Kidney glomerular epithelial cell (primary cell): ENCODE measurements at places on chromosomes 11 and 22.

GRCh38 chr11:47620836-47621378 lies 21.5 kb downstream of the MTCH2 start:
- DNase-seq: no peak

DNA sequence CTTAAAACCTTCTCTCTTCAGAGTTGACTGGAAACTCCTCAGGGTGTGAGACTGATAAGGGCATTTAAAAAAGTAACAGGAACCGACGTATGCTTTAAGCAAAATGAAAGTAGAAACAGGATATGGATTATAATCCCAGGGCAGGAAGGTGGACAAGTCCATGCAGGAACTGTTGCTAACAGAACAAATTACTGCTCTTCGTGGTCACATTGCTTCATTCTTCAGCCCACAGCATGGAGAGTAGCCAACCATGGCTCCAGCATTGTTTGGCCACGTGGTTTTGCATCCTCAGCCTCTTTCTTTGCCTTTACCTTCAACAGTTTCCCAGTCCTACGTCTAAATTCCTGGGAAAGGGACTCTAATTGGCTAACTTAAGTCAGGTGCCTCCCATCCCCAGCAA lies 563.1 kb upstream of the ISX start:
- no peak for DNase-seq

DNA sequence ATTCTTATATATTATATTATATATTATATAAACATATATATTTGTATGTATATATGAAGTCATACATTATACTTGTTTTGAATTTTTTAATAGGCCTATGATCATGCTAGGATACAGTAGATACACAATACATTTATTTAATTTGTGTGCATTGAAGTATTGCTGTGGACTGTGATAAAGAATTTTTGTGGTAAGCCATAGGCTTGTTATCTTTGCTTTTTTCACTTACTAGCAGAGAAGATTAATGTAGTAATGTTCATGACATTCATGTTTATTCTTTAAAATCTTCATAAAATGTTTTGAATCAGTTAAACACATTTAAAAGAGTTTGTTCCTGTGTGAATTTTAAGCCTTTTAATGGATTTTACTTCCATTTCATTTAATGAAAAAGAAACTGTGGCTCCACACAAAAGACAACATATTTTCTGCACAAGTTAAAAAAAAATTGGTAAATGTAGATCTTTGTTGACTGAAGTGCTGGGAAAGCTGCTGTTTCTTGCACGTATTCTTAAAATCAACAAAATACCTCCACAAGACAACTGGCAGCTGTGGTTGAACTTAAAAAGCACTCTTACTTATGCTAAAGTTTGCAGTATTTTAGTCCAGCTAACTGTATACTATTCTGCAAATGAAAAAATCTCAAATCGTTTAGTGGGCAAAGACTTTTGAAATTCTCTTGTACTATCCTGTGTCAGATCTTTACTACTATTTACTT lies 156.2 kb downstream of the TMEM135 start:
- no peak for DNase-seq

- DNase-seq: no peak
These were observed 42.6 kb downstream of the SLN start for GRCh38 chr11:107669191-107669740.

DNA sequence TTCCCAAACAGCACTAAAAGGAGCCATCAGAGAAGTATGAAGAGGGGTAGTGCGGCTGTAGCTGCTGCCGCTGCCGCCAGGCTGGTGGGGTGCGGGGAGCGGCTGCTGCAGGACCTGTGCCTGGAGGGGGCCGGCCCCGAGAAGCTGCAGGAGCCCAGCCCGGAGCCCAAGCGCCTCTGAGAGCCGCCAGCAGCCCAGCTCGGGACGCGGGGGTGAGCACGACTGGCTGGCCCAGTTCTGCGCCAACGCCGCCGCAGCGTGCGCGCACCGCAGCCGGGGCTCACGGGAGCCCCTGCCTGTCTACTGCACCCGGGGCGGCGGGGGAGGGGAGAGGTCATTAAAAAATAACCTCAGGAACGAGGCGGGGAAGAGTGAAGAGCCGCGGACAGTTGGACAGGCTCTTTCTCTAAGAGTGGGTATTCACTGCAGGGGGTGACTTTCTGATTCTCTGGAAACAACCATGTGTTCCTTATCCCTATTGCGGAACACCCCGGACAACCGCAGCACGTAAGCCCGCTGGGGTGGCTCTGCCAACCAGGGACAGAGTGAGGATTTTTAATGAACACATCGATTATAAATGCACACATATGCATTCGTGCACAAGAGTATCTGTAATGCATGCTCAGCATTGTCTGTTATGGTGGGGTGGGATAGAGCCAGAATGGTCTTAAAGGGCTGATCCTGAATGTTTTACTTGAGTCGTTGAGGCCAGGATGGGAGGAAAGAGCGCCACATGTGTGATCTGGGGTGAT lies 453 bp downstream of the GAS2 start:
- DNase-seq: no peak

DNA sequence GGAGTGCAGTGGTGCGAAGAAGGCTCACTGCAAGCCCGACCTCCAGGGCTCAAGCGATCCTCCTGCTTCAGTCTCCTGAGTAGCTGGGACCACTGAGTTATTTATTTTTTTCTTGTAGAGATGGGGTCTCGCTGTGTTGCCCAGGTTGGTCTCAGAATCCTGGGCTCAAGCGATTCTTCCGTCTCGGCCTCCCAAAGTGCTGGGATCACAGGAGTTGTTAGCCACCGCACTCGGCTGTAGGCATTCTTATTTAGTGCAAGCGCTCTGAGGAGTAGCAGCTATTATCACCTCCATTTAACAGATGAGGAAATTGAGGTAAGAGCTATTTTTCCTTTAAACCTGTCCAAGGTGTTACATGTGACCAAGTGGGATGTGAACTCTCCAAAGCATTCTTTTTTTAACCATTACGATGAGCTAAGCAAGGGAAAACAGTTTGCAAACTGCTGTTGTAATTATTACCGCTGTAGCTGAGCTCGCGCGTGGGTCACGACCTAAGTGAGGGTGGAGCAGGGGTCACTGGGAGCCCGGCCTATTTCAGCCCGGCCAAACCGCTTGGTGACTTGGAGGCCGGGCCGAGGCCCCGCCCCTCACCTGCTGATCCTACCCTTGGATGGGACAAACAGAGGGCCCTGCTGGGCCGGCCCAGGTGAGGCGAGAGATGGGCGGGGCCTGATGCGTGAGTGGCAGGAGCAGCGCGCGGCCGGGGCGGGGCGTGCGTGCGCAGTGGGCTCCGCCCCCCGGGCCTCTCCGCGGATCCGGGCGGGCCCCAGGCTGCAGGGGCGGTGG lies 449 bp upstream of the KREMEN1 start:
- DNase-seq: peak; percentile 44

- no peak for DNase-seq
These were observed 33.4 kb downstream of the CD82 start for GRCh38 chr11:44598831-44599230.

GRCh38 chr11:16982256-16982671 lies 31.9 kb downstream of the PLEKHA7 start:
- no peak for DNase-seq

- no peak for DNase-seq
These were observed 13.7 kb downstream of the POU2AF3 start for GRCh38 chr11:111312076-111312475.

- no peak for DNase-seq
These were observed 29.9 kb downstream of the LRFN4 start for GRCh38 chr11:66886671-66887221.

DNA sequence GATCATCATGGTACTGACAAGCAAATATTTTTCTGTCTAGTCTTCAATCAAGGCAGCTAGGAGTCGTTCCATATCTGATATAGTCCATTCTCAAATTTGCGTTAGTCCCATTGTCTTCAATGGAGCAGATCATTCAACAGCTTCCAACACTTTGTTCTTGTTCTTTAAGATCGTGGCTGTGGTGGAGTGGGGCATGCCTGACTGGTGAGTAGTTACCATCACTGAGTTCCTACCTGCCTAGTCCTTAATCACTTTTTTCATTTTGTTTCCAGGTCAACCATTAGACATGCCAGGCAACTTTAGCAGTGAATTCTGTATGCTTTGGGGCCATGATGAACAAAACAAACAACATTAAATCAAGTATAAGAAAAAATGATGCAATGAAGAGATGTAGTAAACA lies 693.1 kb upstream of the KIRREL3 start:
- DNase-seq: no peak

DNA sequence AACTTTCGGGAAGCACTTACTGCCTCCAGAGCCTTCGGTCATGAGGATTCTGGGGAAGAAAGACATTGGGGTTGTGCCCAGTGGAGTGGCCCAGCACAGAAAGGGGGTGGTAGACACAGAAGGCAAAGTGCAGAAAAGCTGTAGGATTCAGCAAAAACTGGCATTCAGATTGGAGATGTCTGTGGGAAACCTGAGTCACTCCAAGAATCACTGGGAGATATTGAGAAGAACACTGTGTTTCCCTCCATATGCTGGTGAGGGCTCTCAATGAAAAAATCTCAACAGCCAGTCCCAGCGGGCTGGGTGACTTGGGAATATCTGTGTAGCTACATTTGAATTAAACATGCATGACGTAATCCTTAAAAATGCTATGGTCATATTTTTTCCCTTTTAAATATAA lies 61.2 kb upstream of the RCN1 start:
- DNase-seq: no peak

DNA sequence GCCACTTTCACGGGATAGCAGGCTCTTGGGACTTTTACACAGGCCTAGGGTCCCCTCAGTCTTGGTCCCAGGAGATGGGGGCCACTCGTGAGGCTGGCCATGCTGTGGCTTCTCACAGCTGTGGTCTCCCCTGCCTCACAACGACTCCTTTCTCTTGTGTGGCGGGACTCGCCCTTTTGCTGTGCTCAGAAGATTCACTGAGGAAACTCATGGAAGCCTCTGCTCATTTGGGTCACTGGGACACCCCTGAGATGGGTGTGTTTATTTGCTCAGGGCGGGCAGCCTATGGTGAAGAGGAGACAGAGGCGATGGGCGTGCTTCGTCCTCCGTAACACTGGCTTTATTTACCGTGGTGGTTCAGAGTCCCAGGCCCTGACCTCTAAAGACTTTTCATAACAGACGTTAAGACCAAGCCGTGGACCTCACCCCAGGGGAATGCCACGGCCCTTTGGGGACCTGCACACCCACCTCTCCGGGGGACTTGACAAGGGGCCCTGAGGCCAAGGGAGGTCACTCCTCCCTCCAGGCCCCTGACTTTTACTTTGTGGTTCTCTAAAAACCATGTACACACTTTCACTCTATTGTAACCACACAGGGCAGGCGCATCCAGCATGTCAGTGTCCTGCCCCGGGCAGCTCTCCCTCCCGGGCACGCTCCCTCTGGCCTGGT lies 15.5 kb downstream of the TEF start:
- DNase-seq: no peak

GRCh38 chr11:20043992-20044391 lies 116.3 kb downstream of the DBX1 start:
- DNase-seq: no peak

DNA sequence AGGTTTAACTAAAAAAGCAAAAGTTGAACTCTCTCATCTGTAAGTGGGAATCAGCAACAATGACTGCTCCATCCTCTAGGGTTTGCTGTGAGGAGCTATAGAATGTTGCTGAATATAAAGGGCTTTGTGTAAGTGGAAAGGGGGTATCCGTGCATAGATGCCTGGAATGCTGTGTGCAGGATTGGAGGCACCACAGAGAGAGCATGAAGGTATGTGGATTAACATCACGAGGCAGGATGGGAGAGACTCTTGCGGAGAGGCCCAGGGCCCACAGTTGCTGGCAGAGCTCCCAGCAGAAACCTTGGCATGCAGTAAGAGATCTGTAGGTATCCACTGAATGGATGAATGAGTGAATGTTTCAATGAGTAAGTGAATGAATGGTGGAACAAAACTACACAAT lies 298.7 kb upstream of the DDI1 start:
- DNase-seq: no peak

DNA sequence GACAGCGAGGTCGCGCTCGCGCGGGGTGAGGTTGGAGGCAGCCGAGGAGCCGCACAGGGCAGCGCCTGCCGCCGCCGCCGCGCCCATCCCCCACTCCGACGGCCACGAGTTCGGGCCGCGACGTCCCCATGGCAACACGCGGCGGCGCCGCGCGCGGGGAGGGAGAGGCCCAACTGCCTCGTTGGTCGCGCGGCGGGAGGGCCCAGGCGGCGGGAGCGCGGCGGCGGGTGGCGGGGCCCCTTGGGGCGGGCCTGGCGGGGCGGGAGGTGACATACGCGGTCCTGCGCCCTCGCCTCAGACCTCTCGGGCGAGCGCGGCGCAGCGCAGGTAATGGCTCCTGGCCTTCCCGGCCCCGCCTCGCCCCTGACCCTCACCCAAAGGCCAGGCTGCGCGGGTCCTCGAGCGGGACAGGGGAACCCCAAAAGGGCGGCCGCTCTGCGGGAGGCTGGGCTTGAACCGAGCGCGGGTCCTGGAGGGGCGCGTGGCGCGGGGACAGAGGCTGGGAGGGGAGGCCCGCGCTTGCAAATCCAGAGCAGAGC lies at the start of gene DEUP1:
TSS of gene DEUP1 (plus strand) at position 297 of the 539 bp plus-strand sequence. CDS start 1,518 bp downstream, outside the sequence.
- no peak for DNase-seq

DNA sequence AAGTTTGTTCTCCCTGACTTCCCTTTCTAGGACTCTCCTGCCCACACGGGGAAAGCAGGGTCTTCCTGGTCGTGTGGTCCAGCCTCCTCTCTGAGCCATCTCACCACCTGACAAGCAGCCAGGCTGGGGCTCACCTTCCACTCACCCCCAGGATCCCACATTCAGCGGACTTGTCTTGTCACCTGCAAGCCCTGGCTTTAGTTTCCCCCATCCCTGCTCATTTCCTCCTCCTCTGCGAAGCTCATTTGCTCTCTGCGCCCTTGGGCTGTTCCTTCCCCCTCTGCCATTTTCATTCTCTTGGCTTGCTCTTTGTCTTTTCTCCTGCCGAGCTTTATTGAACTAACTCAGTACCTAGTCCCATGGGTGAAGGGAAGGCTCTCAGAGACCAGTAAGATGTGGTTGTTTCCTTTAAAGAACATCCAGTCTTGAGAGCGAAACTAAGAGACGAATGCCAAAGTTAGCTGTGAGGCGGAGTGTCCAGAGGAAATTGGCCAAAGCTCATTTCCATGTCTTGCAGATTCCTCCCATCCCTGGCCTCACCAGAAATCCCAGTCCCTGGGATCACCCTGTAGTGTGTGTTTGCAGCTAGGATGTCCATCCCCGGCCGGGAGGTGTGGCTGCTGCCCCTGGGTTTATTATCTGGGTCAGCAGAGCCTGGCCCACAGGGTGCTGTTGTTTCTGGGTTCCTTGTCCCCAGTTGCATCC lies 2.0 kb downstream of the ST14 start:
- no peak for DNase-seq

DNA sequence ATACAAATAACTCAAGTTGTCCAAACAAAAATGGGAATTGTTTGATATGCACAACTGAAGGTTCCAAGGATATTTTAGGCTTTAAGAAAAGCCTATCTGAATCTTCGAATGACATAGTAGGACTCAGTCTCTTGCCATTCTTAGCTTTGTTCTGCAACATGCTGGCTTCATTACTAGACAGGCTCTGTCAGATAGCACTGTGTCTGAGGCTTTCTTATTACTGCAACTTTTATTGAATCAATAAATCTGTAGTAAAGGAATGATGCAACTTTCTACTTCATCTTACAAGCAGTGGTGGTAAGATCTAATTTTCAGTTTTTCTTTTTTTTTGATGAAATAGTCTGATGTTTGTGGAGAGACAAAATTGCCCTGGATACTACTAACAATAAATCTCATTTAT lies 319.3 kb upstream of the CCDC179 start:
- DNase-seq: no peak

GRCh38 chr11:27075192-27075591 lies 34.6 kb downstream of the BBOX1 start:
- DNase-seq: no peak
